ENCODE measurements at places on chromosomes 1 and 21.
A peak's percentile ranks its signal among the peaks of the same experiment; 100 is the strongest.

DNA sequence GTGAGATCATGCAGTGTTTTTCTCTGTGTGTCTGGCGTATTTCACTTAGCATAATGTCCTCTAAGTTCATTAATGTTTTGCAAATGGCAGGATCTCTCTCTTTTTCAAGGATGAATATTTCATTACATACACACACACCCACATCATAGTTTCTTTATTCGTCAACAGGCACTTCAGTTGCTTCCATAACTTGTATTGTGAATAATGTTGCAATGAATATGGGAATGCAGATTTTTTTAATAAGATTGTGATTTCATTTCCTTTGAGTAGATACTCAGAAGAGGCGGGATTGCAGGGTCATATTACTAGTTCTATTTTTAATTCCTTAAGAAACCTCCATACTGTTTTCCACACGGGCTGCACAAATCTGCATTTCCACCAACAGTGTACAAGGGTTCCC, 134.0 kb downstream of the CLEC20A start:
- DNase-seq, result no peak

- no peak for DNase-seq
Observed at GRCh38 chr1:76905876-76906595, 38.8 kb downstream of the ST6GALNAC5 start.

DNA sequence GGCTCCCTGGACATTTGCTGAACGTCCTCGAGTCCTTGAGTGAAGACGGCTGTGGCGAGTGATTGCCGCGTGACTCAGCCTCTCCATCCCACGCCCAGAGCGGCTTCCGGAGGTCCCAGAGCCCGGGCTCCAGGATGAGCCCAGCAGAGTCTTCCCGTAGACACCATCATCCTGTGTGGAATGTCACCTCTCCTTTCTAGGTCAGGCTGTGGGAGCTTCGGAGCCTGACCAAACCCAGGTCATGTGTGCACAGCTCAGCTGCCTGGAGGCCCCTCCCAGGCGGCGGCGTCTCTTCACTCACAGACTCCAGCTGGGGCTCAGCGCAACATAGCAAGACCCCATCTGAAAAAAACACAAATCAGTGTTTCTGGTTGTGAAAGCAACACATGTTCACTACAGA, 38.2 kb downstream of the PRKCZ start:
- DNase-seq, result no peak

GRCh38 chr1:212966616-212967015, 16.3 kb downstream of the VASH2 start:
- DNase-seq, result no peak

DNA sequence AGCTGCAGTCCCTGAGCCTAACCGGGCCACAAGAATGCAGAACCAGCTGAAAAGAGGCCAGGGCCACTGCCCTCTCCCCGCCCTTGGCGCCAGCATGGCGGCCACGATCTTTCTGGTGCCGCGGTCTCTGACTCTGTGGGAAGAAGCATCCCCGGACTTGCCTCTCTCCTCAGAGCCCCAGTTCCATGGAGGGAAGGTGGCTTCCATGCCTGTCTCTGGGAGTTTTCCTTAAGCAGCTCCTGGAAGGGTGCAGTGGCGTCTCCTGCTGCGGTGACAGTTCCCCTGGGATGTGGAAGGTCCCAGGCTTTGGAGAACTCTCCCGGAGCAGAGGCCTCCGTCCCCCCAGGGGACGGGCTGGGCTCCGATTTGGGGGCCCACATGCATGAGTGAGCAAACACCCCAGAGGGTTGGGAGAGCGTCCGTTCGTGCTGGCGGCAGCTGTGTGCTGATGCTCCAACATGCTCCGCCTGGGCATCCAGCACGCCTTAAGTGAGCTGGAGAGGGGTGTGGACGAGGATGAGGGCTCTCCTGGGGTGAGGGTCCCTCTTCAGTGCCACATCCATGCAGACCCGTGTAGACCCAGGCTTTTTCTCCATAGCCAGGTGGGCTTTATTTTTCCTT, 109.8 kb upstream of the COL6A1 start:
- no peak for DNase-seq

- no peak for DNase-seq
Observed at GRCh38 chr1:203536575-203536974, 42.6 kb downstream of the OPTC start.

DNA sequence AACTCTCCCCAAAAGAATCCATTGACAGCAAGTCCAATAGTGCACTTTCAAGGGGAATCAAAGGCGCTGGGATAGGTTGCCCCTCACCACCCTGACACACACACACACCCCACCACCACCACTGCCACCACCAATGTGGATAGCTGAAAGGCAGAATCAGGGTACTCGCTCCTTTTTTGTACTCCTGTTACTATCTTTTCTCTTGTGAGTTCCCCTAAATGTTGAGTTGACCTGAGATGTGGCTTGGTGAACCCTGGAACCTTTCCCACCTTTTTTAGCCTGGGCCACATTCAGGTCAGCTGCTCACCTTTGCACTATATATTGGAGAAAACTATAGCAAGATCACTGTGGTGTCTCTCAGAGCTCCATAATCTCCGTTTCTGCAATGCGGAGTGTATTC, 3.9 kb downstream of the S100A8 start:
- no peak for DNase-seq

GRCh38 chr1:179706339-179706941, 36.7 kb upstream of the FAM163A start:
- DNase-seq, result peak; percentile 2

DNA sequence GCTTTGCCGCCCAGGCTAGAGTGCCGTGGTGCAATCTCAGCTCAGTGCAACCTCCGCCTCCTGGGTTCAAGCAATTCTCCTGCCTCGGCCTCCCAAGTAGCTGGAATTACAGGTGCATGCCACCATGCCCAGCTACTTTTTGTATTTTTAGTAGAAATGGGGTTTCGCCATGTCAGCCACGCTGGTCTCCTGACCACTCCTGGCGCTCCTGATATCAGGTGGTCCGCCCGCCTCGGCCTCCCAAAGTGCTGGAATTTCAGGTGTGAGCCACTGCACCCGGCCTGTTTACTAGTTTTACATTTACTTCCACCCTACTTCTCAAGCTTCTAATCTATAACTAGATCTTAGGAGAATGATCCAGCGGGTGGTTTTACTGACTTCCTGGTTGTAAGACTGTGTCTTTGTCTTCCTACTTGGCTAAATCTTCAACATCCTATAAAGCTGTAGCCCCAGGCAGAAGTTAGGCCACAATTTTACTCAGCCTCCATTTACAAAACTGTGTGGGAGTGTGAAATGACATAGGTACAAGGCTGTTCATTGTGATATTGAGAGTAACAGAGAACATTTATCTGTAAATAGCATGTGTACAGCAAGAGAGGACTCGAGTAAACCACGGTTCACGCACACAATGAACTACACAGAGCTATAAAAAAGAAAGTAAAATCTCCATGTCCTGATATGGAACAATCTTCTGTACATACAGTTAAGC, 9.6 kb upstream of the POU2F1 start:
- no peak for DNase-seq

DNA sequence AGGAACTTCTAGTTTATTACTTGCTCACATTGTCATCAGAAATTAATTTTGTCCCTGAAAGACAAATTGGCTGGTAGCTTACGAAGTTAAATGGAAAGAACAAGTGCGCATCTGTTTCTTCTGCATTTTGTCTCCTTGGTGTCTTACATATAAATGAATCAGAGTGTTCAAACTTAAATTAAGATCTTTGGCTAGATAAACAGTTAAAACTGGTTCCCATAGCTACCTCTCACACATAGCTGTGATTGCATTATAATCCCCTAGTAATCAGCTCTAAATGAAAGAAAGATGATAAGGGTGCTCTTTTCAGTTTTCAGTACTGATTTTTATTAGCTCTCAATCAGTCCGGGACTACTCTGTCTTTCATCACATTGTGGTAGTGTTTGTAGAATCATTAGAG, 124.2 kb upstream of the LMO4 start:
- DNase-seq, result no peak

DNA sequence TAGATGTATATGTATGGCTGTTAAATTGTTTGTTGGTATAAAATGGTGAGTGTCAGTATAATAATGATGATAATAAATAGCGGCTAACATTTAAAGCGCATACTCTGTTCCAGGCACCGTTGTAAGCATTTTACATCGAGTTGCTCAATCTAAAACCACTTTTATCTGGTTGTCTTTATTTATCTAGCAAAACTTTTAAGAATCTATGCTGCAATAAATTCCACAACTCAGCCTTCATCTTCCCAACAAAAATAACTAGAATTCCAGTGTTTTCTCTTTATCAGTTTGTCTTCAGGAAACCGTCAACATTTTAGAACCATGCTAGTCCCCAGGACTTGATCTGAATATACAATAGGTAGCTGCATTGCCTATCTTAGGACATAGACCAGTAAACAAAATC, 19.3 kb upstream of the SLC16A1 start:
- DNase-seq, result no peak

DNA sequence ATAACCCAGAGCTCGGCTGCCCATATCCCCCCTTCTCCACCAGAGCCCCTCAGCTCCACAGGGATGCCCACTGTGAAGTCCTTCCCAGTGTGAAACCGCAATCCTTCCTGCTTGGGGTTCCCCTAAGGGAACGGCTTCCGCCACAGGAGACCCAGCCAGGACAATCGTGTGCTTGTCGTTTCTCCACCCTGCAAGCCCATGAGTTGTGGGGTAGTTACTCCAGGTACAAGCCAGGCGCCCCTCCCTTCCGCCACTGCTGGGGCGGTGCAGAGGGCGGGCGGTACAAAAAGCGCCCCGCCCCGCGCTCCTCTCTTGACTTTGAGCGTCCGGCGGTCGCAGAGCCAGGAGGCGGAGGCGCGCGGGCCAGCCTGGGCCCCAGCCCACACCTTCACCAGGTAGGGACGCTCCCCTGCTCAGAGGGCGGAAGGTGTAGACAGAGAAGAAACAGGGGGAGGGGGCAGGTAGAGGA, at the start of gene TINAGL1:
TINAGL1 (plus strand) TSS at position 315 of the 469 bp plus-strand sequence. CDS start 634 bp downstream, outside the sequence.
- no peak for DNase-seq

DNA sequence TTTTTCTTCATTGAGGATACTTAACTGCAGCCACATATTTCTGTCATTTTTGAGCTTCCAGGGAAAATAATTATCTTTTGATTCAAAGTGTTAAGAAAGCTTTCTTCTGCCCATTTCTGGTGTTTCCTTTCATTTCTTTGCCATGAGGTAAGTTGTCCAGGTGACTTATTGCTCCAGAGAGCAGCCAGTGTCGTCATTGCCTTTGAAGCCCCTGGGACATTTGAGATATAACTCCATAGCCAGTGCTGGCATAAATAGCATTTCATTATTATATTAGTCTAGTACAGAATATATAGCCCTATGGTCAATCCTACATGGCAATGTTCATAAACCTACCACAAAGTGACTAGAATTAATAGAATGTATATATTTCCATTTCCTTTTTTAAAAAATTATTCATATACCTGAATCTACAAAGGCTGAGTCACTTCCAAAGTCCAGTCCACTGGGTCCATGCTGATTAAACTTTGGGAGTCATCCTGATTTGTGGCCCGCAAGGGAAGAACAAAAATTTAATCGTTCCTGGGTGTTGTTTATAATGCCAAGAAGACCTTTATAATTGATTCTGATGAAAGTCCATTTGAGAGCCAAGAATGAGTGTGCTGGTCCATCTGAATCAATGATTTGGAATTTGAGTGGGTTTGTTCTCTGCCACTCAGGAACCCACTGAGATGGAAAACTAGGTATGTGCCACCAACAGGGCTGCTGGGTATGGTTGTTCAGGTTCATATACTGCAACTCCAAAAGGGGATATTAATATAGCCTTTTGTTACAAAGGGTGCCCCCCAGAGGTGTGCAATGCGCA, 221.8 kb upstream of the PLXNA2 start:
- DNase-seq, result no peak

- no peak for DNase-seq
Observed at GRCh38 chr1:156815961-156816422, 656 bp downstream of the SH2D2A start.

DNA sequence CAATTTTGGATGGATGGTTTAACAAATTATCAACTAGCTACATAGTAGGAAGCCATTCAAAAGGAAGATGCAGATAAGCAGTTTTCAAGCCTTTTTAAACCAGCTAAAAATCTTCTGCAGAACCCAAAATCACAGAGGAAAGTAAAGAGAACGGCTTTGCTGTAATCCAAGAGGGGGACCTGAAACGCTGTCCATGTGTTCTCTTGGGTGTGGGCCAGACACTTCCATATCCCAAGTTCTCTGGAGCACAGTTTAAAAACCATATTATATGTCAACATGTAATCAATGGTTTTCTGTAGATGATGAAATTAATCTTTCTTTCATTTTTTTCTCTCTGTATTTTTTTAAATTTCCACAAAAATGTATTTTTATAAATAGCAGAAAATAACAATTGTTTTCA, 90.5 kb downstream of the SELENOF start:
- DNase-seq, result no peak

GRCh38 chr1:31855038-31855845, 39.4 kb upstream of the SPOCD1 start:
- DNase-seq, result no peak

GRCh38 chr1:173758980-173759379, 44.2 kb downstream of the KLHL20 start:
- no peak for DNase-seq

DNA sequence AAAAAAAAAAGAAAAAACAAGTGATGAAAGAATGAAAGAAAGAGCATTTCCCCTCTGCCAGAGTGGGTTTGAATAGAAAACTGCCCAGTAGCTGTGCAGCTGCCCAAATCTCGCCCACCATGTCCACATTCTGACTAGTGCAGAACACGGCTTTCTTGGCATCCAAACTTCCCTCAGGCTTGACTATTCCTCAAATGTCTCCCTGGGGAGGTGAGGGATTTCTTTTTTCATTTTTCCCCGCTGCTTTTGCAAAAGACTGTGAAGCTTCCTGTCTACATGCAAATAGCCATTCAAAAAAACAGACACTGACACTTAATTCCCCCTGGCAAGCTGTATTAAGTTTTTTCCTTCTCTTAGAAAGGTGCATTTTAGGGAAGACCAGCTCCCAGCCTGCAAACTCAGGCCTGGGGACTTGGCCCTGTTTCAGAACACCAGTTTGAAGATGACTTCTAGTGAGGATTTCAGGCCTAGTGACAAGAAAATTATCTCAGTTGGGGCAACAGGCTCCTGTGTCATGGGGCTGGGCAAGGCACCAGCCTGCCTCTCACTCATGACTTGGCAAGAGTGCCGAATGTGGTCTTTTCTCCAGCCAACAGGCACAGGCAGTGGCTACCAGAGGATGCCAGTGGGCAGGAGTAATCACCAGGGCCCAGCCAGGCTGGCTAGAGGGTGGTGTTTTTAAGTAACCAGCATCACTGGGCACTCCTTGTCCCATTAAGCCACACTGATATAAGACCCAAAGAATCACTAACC, 178.1 kb upstream of the NFIA start:
- DNase-seq, result no peak

- no peak for DNase-seq
Observed at GRCh38 chr1:241944300-241944699, 13.3 kb upstream of the BECN2 start.

GRCh38 chr1:201092738-201093137, 19.5 kb downstream of the CACNA1S start:
- DNase-seq, result no peak
